ENCODE measurements at places on chromosomes 11 and 22.

DNA sequence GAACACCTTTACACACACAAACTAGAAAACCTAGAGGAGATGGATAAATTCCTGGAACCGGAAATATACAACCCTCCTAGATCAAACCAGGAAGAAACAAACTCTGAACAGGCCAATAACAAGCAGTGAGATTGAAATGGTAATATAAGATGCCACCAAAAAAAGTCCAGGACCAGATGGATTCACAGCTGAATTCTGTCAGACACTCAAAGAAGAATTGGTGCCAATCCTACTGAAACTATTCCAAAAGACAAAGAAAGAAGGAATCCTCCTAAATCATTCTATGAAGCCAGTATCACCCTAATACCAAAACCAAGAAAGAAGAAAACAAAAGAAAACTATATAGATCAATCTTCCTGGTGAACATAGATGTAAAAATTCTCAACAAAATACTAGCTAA, 33.9 kb downstream of the PIWIL3 start:
- ATAC-seq, result no peak

DNA sequence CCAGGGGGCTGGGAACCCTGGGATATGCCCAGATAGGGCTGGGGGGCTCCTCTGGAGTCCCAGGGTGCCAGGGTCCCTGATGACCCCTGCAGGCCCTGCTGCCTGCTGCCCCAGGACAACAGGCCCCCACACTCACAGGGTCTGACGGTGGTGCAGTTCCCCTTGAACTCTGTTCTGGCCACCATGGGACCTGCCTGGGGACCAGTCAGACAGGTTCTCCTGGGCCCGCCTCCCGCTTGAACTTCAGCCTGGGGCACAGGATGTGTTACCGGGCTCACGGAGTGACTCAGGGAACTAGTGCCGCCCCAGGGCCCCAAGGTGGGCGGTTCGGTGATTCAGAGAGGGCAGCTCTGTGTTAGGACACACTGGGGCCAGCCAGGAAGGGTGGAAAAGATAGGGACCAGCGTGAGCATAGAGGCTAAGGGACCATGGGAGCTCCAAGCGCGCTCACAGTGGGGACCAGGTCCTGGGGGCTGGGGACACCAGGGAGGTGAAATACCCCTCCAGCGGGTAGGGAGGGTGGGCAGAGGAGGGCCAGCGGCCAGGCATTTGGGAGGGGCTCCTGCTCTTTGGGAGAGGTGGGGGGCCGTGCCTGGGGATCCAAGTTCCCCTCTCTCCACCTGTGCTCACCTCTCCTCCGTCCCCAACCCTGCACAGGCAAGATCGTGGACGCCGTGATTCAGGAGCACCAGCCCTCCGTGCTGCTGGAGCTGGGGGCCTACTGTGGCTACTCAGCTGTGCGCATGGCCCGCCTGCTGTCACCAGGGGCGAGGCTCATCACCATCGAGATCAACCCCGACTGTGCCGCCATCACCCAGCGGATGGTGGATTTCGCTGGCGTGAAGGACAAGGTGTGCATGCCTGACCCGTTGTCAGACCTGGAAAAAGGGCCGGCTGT, 21.5 kb upstream of the TXNRD2 start:
- peak; percentile 88 for ATAC-seq

DNA sequence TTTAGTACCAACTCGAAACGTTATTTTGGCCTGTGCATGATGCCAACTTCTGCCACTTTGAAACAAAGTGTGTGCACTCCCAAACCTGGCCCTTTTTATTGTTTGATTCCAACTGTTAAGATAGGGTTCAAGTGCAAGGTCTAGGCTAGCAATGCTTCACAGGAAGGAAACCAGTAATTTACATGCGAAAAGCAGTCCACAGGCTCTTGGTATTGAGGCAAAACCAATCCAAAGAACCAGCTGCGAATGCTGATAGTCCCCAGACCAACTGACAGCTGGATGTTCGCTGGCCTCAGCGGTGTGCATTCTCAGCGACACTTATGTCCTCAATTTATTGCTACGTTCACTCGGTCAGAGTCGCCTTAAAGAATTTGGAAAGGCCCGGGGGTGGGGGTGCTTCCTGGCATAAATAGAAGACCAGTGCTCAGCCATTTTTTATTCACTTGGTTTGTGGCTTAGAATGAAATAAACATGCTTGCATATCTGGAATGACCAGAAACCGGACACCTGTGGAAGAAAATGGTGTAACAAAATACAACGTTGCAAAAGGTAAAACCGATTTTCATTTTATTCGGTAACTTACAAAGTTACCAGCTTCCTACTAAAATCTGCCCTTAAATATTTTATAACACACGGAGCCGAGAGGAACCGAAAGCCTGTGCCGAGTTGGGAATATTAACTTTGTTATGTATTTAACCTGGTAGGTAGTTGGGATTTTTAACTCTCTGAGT, 1.6 kb downstream of the CPT1A start:
- ATAC-seq, result no peak

DNA sequence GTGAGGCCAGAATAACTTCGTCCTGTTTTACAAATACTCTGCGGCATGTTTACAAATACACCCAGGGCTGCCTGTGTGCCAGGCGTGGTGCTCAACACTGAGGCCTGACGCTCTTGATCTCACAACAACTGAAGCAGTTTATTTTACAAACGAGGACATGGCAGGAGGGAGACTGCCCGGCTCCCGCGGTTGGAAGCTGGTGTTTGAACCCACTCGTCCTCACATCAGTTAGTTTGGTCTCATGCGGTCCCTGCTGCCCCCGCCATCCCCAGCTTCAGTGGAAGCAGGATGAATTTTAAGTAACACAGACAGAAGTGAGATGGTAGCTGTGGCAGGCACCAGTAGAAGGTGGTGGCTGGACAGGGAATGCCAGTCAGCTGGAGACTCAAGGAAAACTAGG, 16.4 kb downstream of the KIAA0930 start:
- ATAC-seq, result no peak

GRCh38 chr22:30422481-30423300, 2.9 kb upstream of the MTFP1 start:
- ATAC-seq, result peak; percentile 60

DNA sequence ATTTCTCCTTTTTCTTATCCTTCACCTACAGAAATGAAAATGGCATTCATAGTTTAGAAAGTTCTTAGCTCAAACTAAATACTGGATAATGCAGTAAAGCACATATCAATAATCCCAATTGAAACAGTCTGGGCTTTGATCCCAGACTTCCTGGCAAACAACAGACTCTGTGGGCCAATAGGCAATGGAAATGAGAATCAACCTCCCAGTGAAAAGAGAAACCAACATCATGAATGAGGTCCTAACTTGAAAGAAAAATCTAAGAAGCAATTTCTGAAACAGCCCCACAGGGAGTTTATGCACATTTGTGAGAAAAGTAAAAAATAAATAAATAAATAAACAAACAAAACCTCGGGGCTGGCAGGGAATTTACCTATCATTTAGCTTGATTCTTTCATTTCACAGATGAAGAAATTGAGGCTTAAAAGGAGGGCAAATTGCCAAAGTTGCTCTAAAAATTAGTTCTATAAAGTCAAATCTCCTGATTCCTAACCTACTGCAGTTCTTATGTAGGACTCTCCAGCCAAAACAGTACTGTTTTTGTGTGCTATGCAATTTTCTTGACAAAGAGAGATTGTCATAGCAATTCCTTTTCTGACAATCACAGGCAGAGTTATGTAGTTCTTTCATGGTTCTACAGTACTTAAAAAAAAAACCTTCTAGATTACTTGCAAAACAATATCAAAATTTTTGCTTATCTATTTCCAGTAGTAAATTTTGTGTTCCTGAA, 265.8 kb downstream of the GRM5 start:
- no peak for ATAC-seq

DNA sequence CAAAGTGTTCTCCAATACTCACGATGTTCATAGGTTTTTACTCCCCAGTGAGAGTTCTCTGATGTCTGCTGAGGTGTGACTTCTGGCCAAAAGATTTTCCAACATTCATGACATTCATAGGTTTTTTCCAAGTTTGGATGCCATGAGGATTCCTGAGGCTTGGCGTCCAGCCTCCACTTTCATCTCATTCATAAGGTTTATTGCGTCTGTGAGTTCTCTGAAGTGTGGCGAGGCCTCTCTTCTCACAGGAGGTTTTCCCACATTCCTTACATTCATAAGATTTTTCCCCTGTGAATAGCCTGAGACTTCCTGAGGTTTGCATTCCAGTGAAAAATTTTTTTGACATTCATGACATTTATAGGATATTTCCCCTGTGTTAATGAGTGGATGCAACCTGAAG, 1014.1 kb downstream of the LRRC4C start:
- ATAC-seq, result no peak

DNA sequence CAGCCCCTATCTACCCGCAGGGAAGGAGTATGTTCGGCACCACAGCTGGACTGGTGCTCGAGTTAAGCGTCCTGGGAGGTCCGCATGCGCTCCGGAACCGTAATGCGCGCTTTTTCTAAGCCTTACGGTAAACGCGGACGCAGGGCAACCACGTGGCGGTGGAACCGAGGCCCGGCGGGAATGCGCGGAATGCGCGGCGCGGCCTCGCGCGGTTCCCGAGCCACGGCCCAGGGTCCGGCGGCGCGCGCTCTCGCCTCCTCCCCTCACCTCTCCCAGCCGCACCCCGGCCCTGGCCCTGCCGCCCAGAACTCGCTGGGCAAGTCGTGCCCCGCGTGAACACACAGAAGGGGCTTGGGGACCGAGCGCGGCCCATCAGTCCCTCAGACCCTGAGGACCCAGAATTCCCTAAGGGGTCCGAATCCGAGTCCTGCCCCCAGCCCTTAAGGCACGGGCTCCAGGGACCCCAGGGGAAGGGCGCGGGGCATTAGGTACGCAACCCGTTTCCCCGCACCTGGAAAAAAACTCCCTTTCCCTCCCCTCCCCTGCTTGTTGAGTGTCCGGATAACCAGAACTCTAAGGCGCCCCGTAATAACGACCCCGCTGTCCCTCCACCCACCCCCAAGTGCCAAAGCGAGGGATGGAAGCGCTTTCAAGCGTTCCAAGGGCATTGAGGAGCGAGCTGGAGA, 4.3 kb upstream of the CCND1 start:
- peak; percentile 19 for ATAC-seq

GRCh38 chr11:65452806-65453490, 30.4 kb downstream of the NEAT1 start:
- peak; percentile 48 for ATAC-seq

GRCh38 chr11:113722221-113722620, 16.1 kb upstream of the TMPRSS5 start:
- ATAC-seq, result no peak

- ATAC-seq, result no peak
Observed at GRCh38 chr11:133503236-133503635, 29.1 kb downstream of the OPCML start.

DNA sequence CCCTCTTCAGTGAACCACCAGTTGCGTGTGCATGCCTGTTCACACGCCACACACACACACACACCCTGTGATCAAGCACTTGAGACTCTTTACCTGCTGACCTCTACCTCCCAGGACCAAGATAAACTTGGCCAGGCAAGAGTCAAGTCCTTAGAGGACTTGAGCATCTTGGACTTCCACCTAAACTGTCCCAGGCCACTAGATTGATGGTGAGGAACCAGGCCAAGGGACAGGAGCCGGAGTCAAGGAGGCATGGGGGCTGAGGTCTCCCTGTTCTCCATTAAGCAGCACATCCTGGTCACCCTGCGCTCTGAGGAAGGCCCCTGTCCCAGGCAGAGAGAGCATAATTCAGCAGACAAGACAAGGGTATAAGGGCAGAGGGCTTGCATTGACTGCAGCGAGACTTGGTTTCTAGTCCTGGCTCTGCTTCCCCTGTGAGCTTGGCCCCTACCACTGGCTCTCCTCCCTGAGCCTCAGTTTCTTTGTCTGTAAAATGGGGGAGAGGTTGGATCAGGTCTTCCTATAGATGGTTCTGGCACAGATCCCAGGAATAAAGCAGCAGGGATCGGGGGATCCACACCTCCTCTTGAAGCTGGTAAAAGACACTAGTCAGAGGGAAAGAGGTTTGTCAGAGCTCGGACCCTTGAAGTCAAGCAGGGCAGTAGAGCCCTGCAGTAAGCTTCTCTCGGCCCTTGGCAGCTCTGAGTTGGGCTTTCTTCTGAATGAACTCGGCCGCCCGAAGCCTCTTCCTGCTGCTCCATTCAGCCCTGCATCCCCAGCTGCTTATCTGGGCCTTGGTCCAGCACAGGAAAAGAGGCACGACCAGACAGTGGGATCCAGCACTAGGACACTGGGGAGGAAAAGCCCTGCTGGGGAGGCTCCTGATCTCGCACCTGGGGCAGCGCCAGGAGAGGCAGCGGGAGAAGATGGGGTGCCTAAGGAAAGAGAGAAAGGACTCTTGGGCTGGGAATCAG, 2.0 kb downstream of the CREB3L1 start:
- no peak for ATAC-seq

GRCh38 chr11:73590991-73591390, 6.9 kb downstream of the FAM168A start:
- peak; percentile 52 for ATAC-seq

DNA sequence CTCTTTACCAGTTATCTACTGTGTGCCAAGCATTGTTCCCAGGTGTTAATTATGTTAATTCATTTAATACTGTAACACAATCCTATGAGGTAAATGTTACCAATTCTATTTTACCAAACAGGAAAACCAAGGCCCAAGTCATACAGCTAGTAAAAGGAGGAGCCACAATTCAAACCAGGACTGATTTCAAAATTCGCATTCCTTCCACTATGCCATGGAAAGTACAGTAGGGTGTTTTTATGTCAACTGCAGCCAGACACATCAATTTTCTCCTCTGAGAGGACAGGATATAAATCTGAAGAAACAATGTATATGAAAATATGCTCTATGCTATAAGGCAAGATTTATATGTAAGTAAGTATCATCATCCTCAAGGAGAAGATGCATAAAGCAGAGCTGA, 104.3 kb downstream of the RPL27A start:
- ATAC-seq, result peak; percentile 18

GRCh38 chr22:29039148-29039547, 22.5 kb downstream of the C22orf31 start:
- ATAC-seq, result no peak

GRCh38 chr11:46393231-46393616, 1.6 kb upstream of the CHRM4 start:
- no peak for ATAC-seq

- peak; percentile 85 for ATAC-seq
Observed at GRCh38 chr11:66906061-66906733, 49.3 kb downstream of the LRFN4 start.

GRCh38 chr11:80815752-80816453, 1375.1 kb upstream of the TENM4 start:
- ATAC-seq, result no peak
